ENCODE measurements at places on chromosomes 5 and 9.

DNA sequence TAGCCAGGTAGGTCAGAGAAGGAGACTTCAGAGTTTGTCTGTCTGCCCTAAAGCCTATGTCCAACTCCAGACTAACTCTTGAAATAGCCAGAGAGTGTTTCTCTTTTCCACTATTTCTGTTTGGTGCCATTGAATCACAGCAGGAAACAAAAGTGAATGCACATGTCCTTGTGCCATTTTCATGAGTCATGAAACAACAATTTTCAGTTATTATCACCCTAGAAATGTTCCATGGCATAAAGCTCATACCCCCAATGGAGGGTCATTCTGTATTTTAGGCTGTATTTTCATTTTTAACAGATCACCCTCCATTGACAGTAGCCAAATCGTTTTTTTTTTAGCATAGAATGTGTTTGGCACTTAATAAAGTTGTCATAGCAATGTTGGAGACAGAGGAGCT lies 124.7 kb downstream of the PAPPA start:
- no peak for DNase-seq

DNA sequence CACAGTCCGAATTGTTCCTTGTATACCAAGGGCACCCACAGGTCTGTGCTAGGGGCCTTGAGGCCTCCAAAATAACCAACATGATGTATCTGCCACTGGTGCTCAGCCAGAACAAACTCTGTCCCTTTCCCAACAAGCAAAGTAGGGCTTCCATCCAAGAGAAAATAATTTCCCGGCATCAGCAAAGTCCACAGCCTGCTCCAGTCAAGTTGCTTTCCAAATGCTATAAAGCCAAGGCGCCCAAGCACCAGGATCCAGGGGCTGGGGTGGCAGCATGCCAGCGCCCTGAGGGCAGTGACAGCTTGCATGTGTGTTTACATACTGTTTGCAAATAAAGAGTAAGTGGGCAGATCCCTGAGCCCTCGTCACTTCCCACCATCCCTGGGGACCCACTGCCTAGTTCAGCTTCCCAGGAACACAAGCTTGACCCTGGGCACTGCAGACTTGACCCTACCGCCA lies 155.9 kb downstream of the ERCC6L2 start:
- no peak for DNase-seq

DNA sequence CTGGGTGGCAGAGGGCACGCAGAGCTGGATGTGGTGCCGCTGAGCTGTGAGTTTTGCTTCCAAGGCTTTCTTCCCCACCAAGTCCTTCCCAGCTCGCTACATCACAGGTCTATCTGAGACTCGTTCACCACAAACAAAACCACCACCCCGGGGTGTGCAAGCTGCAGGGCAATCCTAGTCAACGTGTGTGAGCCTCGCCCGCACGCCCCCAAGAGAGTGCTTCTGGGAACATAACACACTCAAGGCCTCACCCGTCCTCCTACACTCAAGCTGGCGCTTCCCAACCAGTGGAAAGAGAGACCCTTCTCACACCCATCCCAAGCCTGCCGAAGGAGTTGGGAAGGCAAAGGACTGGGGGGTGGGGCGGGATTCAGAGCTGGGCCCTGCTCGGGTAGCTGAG lies 10.6 kb downstream of the SNAPC4 start:
- no peak for DNase-seq

DNA sequence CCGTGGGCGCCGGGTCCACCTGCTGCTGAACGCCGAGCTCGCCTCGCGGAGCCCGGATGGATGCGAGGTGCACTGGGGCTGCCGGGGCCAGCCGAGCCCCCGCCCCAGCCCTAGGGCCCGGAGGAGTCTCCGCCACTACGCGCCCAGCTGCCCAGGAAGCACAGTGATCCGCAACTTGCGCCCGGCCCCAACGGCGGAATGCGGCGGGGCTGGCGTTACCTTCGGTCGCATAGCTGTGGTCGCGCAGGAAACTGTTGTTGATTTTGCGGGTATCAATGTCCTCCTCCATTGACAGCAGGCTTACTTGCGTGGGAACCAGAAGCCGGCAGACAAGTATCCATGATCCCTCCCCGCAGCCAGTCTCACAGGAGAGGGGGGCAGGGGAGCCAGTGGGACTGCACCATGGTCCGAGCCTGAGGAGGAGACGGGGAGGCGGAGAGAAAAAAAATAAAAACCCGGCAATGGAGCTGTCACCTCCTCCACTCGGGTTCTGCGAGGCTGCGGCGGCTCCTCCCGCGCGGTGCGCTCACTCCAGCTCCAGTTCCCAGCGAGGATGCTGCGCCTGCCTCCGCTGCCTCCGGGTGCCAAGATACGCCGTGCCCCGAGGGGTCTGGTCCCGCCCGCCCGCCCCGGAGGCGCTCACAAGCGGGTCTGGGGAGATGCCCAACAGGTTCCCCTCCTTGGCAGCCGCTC lies 628 bp downstream of the PPP2R2B start:
- DNase-seq = no peak

DNA sequence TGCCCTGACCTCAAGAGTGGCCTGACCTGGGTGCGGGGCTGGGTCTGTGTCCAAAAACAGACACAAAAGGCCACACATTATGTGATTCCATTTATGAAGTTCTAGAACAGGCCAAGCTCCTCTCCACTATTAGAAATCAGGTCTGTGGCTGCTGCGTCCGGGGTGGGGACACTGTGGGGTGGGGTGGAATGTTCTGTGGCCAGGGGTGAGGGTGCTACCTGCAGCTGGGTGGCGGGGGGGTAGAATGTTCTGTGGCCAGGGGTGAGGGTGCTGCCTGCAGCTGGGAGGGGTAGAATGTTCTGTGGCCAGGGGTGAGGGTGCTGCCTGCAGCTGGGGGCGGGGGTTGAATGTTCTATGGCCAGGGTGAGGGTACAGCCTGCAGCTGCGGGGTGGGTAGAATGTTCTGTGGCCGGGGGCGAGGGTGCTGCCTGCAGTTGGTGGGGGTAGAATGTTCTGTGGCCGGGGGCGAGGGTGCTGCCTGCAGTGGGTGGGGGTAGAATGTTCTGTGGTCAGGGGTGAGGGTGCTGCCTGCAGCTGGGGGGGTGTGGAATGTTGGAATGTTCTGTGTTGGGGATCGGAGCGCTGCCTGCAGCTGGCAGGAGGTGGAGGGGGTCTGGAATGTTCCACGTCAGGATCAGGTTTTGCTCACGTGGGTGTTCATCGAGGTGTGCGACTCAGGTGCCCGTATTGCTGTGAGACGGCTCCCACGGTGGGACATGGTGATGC lies 8.3 kb downstream of the LCN12 start:
- no peak for DNase-seq

GRCh38 chr5:147346006-147346561 lies 111.3 kb downstream of the STK32A start:
- no peak for DNase-seq

All from stimulated activated CD4-positive, alpha-beta T cell treated with anti-CD3 and anti-CD28 coated beads, Interleukin-15, amount 100 ng/mL, for 1 hour (primary cell).